ENCODE measurements at places on chromosomes 4 and X. TPM values are rescaled to one million over a fixed set of nuclear protein-coding genes. Genes with fewer than 3 reads are reported as not detected.

CASK gene
- 4.7 TPM for polyA plus RNA-seq

PFKFB1 gene
- 0.38 TPM for polyA plus RNA-seq

HPGD gene
- 17.9 TPM for polyA plus RNA-seq

IL1RAPL1 gene
- not detected for polyA plus RNA-seq

KCTD8 gene
- 0.24 TPM for polyA plus RNA-seq

ATOH1 gene
- polyA plus RNA-seq = not detected

Data from adrenal gland (tissue), 19 donors.